ENCODE measurements at places on chromosomes 1 and 21. TPM values are rescaled to one million over a fixed set of nuclear protein-coding genes. Genes with fewer than 3 reads are reported as not detected.

DNA sequence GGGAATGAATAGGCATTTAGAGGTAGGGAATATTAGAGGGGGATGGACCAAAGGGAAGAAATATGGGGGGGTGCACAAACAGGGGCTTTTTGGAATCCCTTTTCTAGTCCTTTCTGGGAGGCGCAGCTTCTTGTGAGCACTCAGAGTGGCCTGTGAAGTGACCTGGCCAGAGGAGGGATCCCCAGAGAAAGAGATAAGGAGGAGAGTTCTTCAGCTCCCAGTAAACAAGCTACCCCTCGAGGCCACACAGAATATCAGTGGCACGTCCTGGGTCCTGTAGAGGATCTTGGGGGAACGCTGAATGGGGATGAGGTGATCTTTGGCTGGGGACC, 19.4 kb downstream of the VANGL2 start:
- DNase-seq: no peak

DNA sequence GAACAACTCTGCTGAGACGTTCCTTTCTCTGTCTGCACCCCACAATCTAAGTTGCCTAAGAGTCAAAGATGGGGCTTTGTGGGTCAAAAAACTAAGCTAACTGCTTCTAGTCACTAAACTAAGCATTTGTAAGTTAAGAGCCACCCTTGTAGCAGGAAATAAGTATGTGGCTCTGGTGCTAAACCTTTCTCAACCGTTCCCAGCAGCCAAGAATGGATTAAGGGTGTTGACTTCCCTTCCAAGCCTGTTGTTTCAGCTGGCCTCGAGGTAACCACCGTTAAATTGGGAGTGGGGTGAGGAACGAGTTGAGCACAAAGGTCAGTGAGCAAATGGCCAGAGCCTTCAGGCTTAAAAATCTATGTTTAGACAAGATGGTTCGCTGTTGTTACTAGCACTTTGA, 169.1 kb downstream of the TRIM33 start:
- no peak for DNase-seq

DNA sequence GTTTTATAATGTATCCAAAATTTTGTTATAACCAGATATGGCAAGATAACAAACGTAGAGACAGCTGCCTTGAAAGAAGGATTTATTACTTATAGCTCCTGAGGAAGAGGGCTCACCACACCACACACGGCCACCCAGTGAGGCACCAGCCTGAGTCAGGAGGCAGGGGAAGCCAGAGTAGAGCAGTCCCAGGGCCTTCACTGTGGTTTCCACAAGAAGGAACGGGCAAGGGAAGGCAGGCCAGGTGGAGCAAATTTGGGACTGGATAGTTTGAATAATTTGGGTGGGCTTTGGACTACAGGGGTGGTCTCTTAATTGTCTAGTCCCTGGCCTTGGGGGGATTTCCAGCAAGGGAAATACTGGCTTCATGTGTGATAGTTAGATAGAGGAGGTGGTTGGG, 72.5 kb downstream of the RRAGC start:
- no peak for DNase-seq

DNA sequence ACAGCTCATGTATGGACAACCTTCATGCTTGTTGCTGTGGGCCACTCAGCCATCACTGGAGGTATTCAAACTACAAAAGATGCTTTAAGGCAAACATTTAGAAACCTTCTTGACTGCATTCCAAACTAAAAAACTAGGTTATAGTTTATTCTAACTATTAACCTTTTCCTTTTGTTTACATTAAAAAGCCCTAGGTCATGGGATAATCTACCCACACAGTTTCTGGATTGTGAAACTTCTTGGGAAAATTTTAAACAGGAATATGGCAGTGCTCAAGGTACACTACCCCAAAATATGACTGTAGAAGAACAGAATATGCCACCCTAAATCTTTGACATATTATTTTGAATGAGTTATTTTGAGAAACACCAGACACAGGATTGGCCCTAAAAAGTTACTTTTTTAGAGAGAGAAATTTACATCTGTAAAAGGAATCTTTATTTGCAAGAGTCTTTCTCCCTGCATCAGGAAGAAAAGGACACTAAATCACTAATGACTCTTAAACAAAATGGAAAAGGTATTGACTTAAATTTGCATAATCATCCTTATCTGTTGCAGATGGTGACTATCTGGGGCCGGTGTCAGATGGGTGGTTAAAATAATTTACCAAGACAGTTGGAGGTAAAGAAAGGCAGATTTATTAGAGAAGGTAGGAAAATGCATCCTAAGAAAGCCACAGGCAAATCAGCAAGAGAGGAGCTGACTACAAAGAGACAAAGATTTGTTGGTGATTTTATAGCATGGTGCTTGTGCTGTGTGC, 25.1 kb upstream of the NUF2 start:
- no peak for DNase-seq

DNA sequence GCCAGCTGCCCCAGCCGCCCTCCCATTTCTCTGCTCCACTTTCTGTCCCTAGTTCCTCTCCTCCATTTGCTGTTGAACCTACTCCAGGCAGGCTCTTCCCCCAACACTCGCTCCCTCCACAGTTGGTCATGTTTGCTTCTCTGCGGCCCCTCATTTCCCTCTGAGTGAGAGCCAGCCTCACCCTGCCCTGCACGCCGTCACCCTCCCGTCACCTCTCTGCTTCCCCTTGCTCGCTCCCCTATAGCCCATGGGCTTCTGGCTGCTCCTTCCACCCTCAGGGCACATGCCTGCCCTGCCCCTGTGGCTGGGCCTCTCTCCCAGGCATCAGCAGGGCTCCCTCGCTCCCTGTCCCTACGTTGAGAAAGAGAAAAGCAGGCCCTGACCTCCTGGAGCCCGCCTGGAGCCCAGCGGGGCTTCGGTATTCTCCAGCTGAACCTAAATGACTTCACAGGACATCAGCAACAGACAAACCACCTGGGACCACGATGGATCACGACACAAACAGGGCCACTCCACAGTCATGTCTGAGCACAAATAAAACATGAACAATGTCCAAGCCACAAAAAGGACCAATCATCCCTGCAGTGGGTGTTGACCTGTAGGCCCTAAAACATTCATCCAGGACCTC, 13.3 kb upstream of the THEMIS2 start:
- DNase-seq: no peak

GRCh38 chr1:20093940-20094391, 24.0 kb downstream of the PLA2G5 start:
- DNase-seq: no peak

DNA sequence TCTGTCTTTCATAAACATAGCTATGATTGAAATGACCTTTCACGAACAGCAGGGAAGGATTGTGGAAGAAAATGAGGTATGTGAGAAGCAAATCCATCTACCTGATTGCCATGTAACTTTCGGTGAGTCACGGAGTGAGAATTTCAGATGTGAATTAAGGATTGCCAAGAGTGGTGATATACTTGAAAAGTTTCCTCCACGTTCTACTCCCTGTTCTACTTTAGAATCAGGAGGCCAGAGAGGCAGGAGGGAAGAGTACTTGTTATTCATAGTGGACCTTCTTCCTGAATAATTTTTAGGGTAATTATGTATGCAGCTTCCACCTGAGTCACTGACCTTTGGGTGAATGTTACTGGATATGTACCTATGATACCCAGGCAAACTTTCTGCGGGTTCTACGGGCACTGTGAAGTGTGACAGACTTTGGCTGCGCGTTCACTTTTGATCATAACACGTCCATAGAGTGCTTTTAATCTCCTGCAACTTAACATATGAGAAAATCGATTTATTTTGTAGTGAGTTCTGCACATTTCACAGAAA, 2.6 kb upstream of the KCNE1 start:
- DNase-seq: no peak

DNA sequence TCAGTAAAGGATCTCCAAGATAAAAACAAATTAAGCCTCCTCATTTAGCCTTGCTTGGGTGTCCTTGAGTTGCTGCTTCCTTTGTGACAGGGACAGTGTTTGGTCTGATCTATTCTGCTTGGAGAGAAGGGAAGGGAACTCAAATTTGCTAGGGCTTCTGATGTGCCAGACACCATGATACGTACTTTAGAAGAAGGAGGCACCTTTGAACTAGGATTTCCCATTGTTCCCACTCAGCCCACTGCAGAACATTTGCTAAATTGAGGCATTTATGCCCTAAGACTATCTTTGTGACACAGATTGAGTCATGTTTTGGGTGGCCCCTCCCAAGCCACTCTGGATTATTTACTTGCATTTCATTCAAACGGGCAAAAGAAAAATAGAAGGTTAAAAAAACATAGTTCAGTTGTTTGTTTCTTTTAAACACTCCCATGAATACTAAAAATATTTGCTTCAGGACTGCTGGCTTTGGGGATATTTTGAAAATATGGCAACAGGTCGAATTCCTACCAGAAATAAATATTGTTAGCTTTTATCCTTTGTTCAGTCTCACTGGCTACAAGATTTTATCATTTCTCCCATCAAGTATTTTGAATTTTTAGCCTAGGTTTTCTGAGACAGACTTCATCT, 81.9 kb upstream of the WLS start:
- DNase-seq: no peak

DNA sequence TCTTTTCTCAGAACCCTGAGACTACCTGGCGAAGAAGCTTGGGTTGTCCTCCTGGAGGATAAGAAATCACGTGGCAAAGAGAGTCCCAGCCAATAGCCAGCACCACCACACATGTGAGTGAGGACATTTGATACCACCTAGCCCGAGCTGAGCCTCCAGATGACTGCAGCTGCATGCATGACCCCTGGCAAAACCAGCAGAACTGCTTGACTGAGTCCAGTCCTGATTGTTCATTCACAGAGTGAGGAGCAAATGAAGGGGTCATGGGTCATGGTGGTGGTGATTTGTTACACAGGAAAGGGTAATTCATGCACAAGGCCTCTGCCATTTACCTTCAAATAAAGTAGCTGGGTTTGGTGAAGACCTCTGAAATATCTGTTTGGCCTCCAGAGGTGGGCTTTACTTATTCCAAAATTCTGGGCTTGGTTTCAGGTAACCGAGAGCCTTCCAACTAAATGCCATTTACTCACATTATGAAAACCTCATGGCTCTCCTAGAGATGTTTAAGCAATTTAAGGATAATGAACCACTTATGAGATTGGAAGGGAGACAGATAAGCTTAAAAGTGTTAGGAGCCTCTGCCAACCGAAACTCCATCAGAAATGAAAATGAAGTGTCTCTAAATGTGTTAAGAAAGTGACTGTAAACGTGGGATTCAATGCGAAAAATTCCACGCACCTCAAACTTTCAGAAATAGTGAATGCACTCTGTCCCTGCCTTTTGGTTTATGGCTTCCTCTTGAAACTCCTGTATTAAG, 163.3 kb downstream of the SLC35F3 start:
- DNase-seq: no peak

DNA sequence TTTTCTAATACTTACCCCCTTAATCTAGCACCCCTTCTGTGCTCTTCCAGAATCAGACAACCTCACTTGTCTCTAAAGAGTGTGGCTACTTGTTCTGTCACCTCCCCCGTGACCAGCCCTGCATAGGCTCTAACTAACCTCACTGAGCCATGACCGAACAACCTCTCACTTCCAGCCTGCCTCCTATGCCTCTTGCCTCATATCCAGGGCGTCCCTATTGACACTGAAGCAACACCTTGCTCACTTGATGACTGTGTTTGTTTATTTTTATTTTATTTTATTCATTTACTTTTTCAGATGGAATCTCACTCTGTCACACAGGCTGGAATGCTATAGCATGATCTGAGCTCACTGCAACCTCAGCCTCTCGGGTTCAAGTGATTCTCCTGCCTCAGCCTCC, 235.1 kb upstream of the B3GALT2 start:
- no peak for DNase-seq

DNA sequence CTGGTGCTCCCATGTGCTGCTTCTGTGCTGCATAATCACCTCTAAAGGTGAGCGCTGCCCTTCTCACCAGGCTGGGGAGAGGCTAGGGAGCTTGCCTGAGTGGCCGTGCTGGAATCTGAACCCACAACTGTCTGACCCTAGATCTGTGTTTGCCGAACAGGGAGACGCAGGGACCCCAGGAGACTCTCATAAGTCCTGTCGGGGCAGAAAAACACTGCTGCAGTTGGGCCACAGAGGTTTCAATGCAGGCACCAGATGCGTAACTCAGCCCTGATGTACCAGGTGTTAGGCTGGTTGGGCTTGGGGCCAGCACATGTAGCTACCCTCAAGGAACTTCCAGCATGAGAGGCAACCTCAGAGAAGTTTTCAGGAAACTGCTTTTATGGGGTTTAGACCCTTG, 49.5 kb upstream of the DMRTB1 start:
- DNase-seq: no peak

DNA sequence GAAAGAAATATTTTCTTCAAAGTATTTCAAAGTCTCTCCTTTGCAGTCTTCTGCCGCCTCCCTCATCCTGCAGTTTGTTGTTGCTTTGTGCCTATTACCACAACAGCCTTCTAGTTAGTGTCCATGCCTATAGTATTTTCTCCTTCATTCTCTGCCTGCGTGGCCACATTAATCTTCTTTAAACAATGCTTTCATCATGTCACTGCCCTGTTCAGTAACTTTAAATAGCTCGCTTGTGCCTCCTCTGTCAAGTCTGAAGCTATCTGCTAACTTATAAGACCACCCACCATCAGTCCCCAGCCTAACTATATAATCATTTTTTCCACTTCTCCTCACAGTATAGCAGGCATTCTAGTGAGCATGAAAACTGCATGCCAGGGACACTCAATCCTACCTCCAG, 290.3 kb downstream of the PDE4B start:
- DNase-seq: no peak

GRCh38 chr1:197247465-197247864, 20.6 kb upstream of the CRB1 start:
- DNase-seq: no peak

- no peak for DNase-seq
Measured at GRCh38 chr1:3542676-3543075, 68.6 kb downstream of the MEGF6 start.

GRCh38 chr1:19469004-19469403, 16.3 kb downstream of the CAPZB start:
- no peak for DNase-seq

- DNase-seq: no peak
Measured at GRCh38 chr1:24886241-24886640, 43.8 kb downstream of the RUNX3 start.

- DNase-seq: no peak
Measured at GRCh38 chr1:37432716-37433115, 41.7 kb upstream of the ZC3H12A start.

DNA sequence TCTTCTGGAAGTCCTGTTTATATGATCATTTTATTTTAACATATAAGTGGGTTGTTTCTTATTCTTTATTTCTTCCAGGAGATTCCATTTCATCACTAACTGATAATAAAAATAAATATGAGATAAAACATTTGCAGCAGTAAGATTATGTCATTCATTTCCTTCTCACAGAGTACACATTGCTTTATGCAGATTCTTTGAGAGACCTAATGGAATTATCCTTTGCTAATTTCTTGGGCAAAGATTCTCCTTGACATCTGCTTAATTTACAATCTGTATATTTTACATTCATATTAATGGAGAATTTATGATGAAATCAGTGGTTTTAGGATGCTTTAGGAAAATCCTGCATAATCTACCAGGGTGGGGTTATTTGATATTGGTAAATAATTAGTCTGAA, 60.6 kb downstream of the PTBP2 start:
- no peak for DNase-seq

GRCh38 chr1:173862769-173863223, 5.0 kb downstream of the GAS5 start:
- DNase-seq: no peak

TDRD5 gene
- total RNA-seq: not detected

TMPRSS3 gene
- 27.4 TPM for total RNA-seq

PDZK1 gene
- total RNA-seq: 0.12 TPM

PADI1 gene
- total RNA-seq: not detected

LCE1F gene
- not detected for total RNA-seq

PADI4 gene
- total RNA-seq: 0.45 TPM

S100A3 gene
- not detected for total RNA-seq

OLFM3 gene
- not detected for total RNA-seq

SPATA6 gene
- 0.70 TPM for total RNA-seq

DCST1 gene
- total RNA-seq: not detected

SH3D21 gene
- 11.0 TPM for total RNA-seq
